ENCODE measurements at places on chromosomes 2 and 18.

- DNase-seq: no peak
Observed at GRCh38 chr2:103166456-103167324, 404.9 kb downstream of the TMEM182 start.

DNA sequence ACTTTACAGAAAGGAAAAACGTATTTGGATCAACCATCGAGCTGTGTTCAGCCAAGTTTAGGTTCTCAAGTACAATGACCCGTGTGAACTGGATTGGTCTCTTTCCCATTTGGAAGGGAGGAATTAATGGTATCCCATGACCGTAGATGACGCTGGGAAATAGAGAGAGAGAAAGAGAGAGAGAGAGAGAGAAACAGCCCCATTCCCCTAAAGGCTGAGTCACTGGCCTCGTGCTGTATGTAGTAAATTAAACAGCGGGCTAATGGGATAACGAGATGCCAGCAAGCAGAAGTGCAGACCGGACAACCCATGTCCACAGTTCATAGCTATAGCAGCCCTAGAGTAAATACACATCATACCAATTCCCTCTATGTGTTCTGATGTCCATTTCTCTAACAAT, 99.6 kb downstream of the BCL11A start:
- no peak for DNase-seq

DNA sequence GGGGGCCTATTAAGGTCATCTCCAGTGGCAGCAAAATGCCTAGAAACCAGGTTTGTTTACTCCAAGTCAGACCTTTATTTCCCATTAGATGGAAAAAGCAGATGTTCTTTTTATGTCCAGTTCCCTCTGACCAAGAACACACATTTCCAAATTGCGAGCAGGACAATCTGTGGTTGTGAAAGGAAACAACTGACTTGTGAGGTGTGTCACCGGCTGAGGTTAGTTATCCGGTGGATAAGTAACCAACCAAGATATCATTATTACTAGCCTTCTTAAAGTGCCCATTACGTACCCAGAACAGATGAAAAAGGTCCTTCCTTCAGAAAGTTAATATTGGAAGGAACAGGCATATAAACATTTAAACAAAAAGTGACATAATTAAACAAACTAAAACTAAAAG, 112.9 kb downstream of the THADA start:
- DNase-seq: no peak

DNA sequence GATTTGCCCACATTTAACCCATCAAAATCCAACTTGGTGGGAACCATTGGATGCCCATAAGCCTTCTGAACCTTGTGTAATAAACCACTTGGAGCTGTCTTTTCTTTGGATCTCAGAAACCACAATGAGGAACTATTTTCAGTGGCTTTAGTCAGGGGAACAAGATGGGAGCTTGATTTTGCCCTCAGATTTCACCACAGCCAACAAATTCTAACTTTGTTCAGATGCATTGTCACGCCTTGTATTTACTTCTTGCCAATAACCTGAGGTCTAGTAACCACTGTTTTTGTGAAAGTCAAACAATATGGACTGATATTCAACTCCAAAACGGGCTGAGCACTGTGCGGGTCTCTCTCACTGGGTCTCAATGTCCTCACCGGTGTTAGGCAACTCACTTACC, 508.2 kb downstream of the TNS1 start:
- no peak for DNase-seq

- no peak for DNase-seq
Observed at GRCh38 chr2:116442418-116442817, 1372.1 kb upstream of the DDX18 start.

GRCh38 chr18:62450175-62450545, 72.7 kb upstream of the ZCCHC2 start:
- no peak for DNase-seq

- DNase-seq: no peak
Observed at GRCh38 chr2:2472044-2472443, 141.0 kb upstream of the MYT1L start.

DNA sequence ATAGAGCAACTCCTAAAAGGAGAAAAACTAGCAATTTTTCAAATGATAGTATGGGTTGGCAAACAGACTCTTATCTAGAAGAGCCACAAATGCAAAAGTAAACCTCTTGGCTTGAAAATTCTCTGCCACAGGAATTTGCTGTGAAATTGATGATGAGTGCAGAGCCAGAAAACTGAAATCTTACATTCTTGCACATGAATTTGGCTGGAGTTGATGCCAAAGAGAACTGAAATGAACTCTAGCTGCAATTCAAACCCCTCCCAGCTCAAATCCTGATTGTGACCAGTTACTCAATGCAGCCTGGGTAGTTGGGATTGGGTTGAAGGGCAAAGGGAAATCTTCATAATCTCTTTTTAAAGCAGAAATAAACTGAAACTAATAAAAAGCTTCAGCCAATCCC, 266.6 kb downstream of the PDE11A start:
- DNase-seq: no peak

DNA sequence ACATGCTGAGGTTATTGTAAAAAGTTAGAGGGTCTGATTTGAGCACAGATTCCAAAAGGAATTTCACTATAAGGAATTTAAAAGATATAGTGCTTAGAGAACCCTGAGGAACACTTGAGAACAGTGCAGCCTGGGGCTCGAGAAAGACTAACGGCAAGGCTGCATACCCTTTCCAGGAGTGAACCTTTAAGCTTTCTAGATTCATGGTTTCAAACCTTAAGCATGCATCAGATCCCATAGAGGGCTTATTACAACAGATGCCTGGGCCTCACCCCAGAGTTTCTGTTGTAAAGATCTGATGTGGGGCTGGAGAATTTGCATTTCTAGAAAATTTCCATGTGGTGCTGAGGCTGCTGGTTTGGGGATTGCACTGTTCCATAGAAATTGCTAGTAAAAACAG, 90.5 kb upstream of the IL1R2 start:
- DNase-seq: no peak

GRCh38 chr2:128754246-128754724, 435.6 kb upstream of the HS6ST1 start:
- no peak for DNase-seq

DNA sequence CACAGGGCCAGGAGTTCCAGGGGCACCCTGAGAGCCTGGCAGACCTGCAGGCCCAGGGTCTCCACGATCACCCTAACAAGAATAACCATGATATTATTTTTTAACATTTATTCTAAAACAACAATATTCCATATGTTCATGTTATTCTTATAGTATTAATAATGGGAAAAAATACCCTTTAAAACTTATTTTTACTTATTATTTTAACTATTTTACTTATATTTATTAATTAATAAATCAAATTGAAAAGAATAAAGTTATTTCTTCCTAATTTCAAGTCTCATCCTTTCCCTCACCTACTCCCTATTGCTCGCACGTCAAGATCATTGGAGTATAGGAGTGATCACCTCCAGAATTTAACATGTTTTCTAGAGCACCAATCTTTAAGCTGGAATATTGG, 71.7 kb downstream of the COL3A1 start:
- no peak for DNase-seq

- DNase-seq: no peak
Observed at GRCh38 chr2:17683981-17684380, 69.6 kb downstream of the SMC6 start.

- DNase-seq: no peak
Observed at GRCh38 chr18:79826966-79827365, 29.2 kb downstream of the KCNG2 start.

GRCh38 chr2:165017966-165018596, 62.8 kb upstream of the SLC38A11 start:
- DNase-seq: no peak

GRCh38 chr2:23480957-23481797, 96.2 kb downstream of the KLHL29 start:
- DNase-seq: no peak

- no peak for DNase-seq
Observed at GRCh38 chr18:50091509-50092244, 103.3 kb downstream of the MYO5B start.

GRCh38 chr2:55809875-55810621, 113.5 kb downstream of the EFEMP1 start:
- no peak for DNase-seq

DNA sequence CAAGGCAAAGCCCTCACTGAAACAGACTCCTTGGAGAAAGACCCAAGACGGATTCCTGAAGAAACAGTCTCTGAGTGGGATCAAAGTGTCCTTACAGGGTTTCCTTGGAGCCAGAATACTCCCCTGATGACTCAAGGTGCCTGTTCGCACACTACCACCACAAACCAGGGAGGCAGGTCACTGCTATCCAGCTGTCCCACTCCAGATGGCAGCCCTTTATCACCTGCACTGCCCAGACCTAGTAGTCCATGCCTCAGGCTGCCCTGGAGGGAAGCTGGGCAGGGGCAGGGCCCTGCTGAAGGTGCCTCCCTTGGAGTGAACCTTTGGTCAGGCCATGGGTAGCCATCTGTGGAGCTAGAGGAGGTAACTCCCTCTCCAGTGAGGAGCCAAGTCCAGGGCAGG, 34.1 kb downstream of the TRABD2A start:
- DNase-seq: no peak

- no peak for DNase-seq
Observed at GRCh38 chr2:43309935-43310334, 83.5 kb upstream of the ZFP36L2 start.

GRCh38 chr2:127698553-127699355, 2.5 kb upstream of the SFT2D3 start:
- DNase-seq: no peak

DNA sequence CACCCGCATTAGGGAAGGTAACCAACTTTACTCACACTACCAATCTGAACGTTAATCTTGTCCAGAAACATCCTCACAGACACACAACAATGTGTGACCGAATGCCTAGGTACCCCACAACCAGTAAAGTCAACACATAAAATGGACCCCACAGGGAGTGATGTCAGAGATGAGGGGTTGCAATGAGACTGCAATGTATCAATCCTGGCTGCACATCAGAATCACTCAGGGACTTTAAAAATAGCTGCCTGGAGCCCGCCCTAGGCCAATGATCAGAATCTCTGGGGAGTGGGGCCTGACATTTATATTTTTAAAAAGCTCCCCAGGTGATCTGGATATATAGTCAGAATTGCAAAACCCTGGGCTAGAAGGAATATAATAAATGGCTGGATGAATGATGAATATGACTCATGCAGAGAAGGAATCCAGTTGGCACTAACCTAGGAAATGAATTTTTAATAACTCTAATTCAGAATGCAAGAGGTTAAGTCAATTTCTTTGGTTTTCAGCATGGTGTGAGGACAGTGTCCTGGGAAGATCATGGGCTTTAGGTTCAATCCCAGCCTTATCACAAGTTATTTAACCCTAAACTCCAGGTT, 92.8 kb downstream of the COLEC12 start:
- DNase-seq: no peak

- DNase-seq: no peak
Observed at GRCh38 chr18:73750052-73750451, 397.6 kb downstream of the FBXO15 start.

DNA sequence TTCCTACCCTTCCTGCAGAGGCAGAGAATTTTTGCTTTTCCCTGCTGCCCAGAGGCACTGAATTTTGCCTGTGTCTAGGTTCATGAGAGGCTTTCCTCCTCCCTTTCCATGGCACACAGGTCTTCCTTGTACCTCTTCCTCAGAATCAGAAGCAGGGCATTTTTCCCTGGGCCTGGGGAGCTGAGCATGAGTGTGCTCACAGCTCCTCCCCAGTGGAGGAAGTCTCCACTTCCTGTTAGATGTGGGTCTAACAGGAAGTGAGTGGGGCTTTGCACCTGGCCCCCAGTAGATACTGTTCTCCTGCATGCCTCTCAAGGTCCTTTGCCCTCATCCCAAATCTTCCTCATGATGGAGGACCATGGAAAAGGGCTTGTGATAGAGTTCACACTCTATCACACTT, 297.2 kb upstream of the FIGN start:
- DNase-seq: no peak

DNA sequence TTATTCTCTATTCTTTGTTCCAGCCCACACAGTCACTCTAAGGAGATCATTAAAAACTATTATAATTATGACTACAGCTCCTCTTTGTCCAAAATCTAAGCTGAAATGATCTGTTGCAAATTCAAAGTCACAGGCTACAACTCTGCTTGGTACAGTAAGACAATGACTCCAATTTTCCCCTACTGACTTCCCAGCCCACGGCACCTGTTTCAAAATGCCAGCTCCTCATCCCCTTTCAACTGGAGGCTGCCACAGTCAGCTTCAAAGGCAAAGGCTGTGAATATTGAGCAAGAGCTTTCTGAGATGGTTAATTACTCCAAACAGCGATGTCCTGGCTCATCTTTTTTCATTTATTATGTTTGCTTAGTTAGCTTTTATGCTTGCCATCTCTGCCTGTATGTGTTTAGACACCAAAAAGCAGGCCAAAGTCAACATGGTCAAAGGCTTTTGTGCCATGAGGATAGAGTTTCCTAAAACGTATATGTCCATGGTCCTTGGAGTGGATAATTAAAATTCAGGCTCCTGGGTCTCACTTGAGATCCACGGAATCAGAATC, 141.1 kb downstream of the DOCK10 start:
- DNase-seq: no peak

GRCh38 chr2:223922308-223922707, 22.8 kb downstream of the WDFY1 start:
- DNase-seq: no peak

DNA sequence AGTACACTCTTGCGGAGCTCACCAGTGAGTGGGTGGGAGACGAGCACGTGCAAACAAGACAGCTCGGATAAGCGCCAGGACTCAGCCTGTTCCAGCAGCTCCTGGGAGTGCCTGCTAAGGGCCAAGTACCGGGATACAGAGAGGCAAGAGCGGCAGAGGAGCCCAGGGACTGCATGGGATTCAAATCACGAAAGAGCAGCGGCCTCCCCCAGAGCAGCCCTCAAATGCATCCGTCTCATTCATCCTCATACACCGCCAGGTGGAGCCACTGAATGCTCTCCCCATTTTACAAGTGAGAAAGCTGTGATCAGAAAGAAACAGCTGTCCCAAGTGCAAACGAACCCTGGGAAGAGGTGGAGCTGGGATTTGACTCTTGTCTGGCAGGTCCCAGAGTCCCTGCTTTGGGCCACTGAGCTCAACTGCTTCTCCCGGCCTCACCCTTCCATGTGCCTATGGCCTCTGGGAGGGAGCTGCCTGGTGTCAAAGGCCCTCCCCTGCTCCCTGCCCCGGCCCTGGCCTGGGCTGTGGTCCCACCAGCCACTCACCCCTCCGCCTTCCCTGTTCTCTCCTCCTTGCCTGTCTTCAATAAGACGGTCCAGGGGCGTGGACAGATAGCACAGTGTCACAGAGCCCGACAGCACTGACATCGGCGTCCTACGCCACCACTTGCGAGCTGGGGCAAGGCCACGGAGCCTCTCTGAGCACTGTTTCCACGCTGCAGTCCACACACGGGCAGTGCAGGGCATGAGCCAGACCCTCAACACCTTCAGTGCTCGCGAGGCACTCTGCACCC, 72.8 kb upstream of the TAF1B start:
- no peak for DNase-seq

DNA sequence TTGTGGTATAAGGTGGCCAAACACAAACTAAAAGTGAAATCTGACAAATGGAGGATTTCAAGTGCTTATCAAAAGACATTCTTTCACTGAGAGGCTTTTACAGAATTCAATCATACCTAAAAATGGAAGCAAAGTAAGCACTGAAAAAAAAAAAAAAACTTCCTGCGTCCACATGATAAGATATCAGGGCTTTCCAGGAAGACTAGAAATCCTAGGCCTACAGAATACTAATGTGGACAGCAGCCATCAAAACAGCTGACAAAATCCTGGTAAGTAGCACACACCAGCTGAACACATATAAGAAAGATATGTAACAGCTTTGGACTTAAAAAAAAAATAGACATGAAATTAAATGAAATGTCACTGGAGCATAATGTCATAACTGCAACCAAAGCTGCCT, 178.2 kb downstream of the SUCLG1 start:
- no peak for DNase-seq

Data from stimulated activated CD8-positive, alpha-beta memory T cell treated with anti-CD3 and anti-CD28 coated beads, Interleukin-7, amount 100 ng/mL, for 1 hour (primary cell).